ENCODE measurements at places on chromosomes 7 and 10.

- no peak for DNase-seq
These were observed 253.0 kb upstream of the GRB10 start for GRCh38 chr7:51035716-51036115.

DNA sequence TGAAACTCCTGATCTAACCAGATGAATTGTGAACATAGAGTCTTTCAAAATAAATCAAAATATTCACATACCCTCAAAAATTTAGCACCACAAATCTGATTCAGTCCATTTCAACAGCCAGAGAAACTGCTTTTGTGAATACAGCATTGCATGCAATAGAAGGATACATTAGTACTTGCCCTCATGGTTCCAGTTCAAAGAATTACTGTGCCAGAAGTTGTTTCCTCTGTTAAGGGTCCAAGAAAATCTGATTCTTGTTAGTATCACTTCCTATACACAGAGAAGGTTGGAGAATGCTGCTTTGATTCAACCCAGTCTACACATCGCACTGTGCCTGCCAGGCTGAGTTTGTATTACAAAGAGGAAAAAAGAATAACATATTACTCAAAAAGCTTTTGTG, 115.6 kb downstream of the TFEC start:
- no peak for DNase-seq

GRCh38 chr10:132376394-132376851, 20.6 kb upstream of the PWWP2B start:
- no peak for DNase-seq

GRCh38 chr10:78985973-78986818, 82.6 kb upstream of the ZMIZ1 start:
- DNase-seq = no peak

DNA sequence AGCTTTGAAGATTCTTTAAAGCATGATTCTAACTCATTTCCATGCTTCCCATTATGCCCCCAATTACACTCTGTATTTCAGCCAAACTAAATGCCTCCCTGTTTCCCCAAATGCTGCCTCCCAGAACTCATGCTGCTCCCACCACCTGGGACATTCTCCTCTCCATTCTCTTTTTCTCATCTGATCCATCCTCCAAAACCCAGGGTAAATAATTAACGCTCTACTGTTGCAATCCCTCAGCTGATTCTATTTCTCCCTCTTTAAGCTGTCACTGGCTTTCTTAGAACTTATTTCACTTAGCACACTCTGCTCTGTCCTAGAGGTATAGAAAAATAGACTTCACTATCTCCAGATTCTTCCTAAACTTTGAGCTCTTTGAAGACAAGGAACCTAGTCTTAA, 104.7 kb downstream of the ICA1 start:
- DNase-seq = no peak
